ENCODE measurements at places on chromosomes 5 and 9. TPM values are rescaled to one million over a fixed set of nuclear protein-coding genes. Genes with fewer than 3 reads are reported as not detected.

Gene IL9
- total RNA-seq: not detected

Gene FAM153A
- 0.10 TPM for total RNA-seq

Gene THBS4
- 2.1 TPM for total RNA-seq

Gene PRUNE2
- 135 TPM for total RNA-seq

Gene CEP120
- total RNA-seq: 21.3 TPM

Data from smooth muscle cell of the pulmonary artery (primary cell).